ENCODE measurements at places on chromosomes 12 and 14.

DNA sequence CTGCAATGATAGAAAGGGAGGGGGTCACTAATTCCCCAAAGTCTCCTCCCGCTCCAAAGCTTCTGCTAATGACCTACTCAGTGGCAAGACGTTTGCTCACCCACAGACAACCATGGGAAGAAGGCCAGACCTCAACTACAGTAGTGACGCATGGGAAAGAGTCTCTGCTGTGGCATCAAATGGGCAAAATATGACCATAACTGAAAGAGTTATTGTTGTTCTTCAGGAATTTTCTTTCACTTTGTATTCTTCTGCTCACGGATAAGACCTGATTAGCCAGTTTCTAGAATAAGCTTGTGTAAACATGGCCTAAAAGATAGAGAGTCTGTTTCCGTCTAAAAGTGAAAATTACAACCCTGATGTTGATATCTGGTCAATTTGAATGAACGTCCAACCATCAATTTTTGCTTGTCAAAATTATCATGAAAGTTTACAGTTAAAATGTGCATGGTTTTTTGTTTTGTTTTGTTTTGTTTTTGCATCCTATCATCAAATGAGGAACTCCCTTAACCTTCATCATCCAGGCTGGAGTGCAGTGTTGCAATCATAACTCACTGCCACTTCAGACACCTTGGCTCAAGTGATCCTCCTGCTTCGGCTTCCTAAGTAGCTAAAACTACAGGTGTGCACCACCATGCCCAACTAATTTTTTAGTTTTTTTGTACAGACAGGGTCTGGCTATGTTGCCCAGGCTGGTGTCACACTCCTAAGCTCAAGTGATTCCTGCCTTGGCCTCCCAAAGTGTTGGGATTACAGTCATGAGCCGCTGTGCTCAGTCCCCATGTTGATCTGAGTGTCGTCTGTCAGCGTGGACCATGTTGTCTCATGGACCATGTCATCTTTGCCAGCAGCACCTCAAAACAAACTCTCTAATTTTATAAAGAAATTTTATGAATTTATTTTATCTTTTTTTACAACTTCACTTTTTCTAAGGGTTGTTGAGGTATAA is 7.0 kb downstream of the KRT6B start:
- H3K27ac ChIP-seq, result no peak overlapping the region
- no peak for DNase-seq

- H3K27me3 ChIP-seq, result peaks cover 3% of the 10 kb centered on the region
- peaks cover 1% of the 10 kb centered on the region for H3K4me1 ChIP-seq
- no peak overlapping the region for H3K4me3 ChIP-seq
- peaks cover 10% of the 10 kb centered on the region for H3K36me3 ChIP-seq
- DNase-seq, result no peak
These were observed 84.0 kb downstream of the BEGAIN start for GRCh38 chr14:100503251-100503650.

DNA sequence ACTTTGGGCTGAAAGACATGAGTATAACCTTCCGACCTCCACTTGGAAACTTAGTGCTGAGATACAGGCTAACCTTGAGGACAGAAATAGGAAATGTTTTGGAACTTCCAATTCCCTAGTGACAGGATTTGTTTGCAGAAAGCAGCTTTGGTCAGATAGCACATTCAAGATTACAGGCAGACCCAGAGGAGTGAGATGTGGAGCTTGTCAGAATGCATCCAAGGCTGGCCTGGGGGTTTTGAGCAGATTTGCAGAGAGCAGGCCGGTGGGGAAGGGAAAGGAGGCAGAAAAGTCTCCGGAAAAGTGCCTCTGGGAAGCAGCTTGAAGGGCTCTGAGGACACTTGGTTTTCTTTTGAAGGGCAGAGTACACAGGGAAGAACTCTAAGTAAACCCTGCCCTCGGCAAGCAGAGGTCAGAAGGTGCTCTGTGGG is 180.3 kb downstream of the ETV6 start:
- H3K4me1 ChIP-seq, result peaks cover 22% of the 10 kb centered on the region
- no peaks in the 10 kb centered on the region for H3K36me3 ChIP-seq
- no peaks in the 10 kb centered on the region for H3K27me3 ChIP-seq
- DNase-seq, result no peak
- H3K27ac ChIP-seq, result no peak overlapping the region

DNA sequence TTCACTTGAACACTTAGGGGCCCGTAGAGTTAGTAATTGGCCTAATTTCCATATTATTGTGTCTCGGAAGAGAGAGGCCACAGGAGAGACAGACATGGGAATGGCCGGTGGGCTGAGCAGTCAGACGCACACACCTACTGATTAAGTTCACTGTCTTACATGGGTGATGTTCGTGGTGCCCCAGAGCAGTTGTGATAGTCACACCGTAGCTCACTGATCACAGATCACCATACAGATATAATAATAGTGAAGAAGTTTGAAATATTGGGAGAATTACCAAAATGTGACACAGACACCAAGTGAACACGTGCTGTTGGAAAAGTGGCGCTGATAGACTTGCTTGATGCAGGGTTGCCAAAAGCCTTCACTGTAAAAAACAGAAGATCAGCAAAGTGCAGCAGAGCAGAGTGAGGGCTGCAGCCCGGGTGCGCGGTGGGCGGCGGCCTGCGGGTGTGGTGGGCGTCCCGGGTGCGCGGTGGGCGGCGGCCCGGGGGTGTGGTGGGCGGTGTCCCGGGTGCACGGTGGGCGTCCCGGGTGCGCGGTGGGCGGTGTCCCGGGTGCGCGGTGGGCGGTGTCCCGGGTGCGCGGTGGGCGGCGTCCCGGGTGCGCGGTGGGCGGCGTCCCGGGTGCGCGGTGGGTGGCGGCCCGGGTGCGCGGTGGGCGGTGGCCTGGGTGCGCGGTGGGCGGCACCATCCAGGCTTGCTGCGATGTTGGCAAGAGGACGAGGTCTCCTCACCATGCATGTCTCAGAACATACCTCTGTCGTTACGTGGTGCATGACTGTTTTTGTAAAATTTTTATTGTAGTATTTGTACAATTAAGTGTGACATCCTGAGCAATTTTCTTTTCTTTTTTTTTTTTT is 34.3 kb upstream of the TEX22 start:
- H3K4me1 ChIP-seq, result peaks cover 5% of the 10 kb centered on the region
- H3K27me3 ChIP-seq, result peaks cover 11% of the 10 kb centered on the region
- DNase-seq, result peak; percentile 58
- peaks cover 8% of the 10 kb centered on the region for H3K36me3 ChIP-seq
- H3K27ac ChIP-seq, result no peak overlapping the region
- H3K4me3 ChIP-seq, result peak overlapping the region; percentile 42

DNA sequence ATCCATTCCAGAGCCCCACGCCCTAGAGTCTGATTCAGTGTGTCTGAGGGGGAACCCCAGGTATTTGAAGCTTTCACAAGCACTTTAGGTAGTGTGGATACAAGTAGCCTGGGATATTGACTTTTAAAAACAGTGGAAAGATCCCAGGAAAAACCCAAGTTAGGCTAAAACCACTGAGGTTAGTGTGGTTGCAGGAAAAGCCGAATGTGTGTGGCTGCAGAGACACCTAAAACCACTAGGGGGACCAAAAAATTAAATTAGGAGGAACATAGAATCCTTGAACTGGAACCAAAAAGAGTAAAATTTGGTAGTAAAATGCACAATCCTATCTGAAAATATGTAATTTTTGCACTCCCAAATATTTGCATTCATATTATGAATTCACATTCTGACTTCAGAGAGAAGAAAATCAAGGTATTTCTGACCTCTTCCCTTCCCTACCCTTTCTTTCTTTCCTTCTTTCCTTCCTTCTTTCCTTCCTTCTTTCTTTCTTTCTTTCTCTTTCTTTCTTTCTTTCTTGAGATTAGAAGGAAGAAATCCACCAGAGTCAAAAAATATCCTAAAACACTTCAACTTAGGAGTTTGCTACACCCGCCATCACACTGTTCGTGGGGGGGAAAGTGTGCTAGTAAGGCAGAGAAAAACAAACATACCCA is 37.8 kb downstream of the SLCO1A2 start:
- no peaks in the 10 kb centered on the region for H3K4me1 ChIP-seq
- no peaks in the 10 kb centered on the region for H3K36me3 ChIP-seq
- H3K27ac ChIP-seq, result no peak overlapping the region
- H3K4me3 ChIP-seq, result no peak overlapping the region
- no peaks in the 10 kb centered on the region for H3K27me3 ChIP-seq

GRCh38 chr12:33529031-33529430 is 89.4 kb upstream of the SYT10 start:
- H3K27me3 ChIP-seq, result peaks cover 2% of the 10 kb centered on the region
- H3K27ac ChIP-seq, result no peak overlapping the region
- DNase-seq, result no peak

DNA sequence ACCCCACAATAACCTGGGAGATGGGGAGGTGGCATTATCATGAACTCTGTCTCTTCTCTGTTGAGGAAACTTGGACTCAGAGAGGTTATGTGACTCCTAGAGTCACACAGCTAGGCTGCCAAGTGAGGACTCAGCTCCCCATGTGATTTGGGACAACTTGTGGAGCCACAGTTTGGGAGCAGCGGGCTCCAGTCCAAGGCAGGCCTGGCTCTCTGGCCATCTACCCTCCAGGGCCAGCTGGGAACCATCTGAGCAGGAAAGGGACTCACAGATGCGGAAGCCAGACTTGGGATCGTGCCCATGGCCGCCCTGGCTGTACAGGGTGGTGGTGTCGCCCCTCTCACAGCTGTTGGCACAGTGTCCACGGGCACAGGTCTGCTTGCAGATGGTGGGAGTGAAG is 59.1 kb downstream of the ISCA2 start:
- no peaks in the 10 kb centered on the region for H3K4me1 ChIP-seq
- no peak overlapping the region for H3K4me3 ChIP-seq
- no peak for DNase-seq
- H3K27me3 ChIP-seq, result peaks cover 7% of the 10 kb centered on the region
- no peak overlapping the region for H3K27ac ChIP-seq

GRCh38 chr14:92626041-92626440 is 112.5 kb downstream of the RIN3 start:
- H3K27ac ChIP-seq, result no peak overlapping the region
- no peak for DNase-seq
- H3K4me1 ChIP-seq, result no peaks in the 10 kb centered on the region
- peaks cover 3% of the 10 kb centered on the region for H3K27me3 ChIP-seq

- H3K27me3 ChIP-seq, result peaks cover 5% of the 10 kb centered on the region
- H3K27ac ChIP-seq, result no peak overlapping the region
- peaks cover 34% of the 10 kb centered on the region for H3K4me1 ChIP-seq
- DNase-seq, result no peak
- H3K36me3 ChIP-seq, result peaks cover 40% of the 10 kb centered on the region
These were observed 76.6 kb downstream of the ZNF664 start for GRCh38 chr12:124049451-124050094.

- H3K4me1 ChIP-seq, result peaks cover 2% of the 10 kb centered on the region
- no peak for DNase-seq
- H3K27me3 ChIP-seq, result no peaks in the 10 kb centered on the region
- no peak overlapping the region for H3K27ac ChIP-seq
- H3K4me3 ChIP-seq, result no peak overlapping the region
These were observed 52.2 kb downstream of the FAR2 start for GRCh38 chr12:29201296-29201695.

- peaks cover 23% of the 10 kb centered on the region for H3K27me3 ChIP-seq
- H3K27ac ChIP-seq, result no peak overlapping the region
- peaks cover 8% of the 10 kb centered on the region for H3K4me1 ChIP-seq
- H3K4me3 ChIP-seq, result no peak overlapping the region
These were observed 5.1 kb downstream of the ADCY4 start for GRCh38 chr14:24329736-24330135.

DNA sequence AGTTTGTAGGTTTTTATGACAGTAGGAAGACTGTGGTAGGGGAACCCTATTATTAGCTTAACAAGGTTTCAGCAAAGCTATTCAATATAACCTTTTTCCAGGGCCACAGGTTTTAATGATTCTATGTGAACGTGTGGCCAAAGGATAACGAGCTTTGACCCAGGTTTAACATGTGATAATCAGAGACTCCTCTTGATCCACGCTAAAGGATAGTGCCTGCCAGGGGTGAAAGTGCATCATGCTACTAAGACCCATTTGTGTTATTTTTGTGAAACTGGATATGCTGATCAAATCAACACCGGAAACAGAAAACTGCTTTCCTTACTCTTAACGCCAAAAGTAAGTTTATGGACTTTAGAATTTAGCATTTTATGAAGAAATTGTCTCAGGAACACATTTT is 909 bp upstream of the TAOK3 start:
- peaks cover 4% of the 10 kb centered on the region for H3K4me1 ChIP-seq
- peak overlapping the region; percentile 89 for H3K4me3 ChIP-seq
- peaks cover 6% of the 10 kb centered on the region for H3K27me3 ChIP-seq
- no peak for DNase-seq
- H3K36me3 ChIP-seq, result no peaks in the 10 kb centered on the region

GRCh38 chr12:2384533-2385351 is 332.0 kb downstream of the CACNA1C start:
- no peak for DNase-seq
- no peak overlapping the region for H3K27ac ChIP-seq
- peaks cover 27% of the 10 kb centered on the region for H3K4me1 ChIP-seq
- no peaks in the 10 kb centered on the region for H3K36me3 ChIP-seq

DNA sequence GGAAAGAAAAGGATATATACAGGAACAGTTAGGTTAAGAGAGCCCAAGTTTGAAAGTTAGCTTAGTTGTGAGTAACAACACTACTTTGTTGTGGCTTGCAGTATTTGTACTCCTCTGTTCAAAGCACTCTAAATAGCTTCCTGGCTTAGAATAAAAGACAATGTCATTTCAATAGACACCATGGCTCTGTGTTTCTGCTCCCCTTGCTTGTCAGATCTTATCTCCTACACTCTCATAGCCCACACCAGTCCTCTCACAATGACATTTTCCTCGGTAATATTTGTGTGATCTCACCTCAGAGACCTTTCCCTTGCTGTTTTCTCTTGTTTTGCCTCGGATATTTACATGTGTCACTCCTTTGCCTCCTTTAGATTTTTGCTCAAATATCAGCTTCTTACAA is 418.4 kb downstream of the MDGA2 start:
- H3K4me1 ChIP-seq, result no peaks in the 10 kb centered on the region
- H3K4me3 ChIP-seq, result no peak overlapping the region
- H3K27me3 ChIP-seq, result peaks cover 2% of the 10 kb centered on the region
- DNase-seq, result no peak
- no peak overlapping the region for H3K27ac ChIP-seq

DNA sequence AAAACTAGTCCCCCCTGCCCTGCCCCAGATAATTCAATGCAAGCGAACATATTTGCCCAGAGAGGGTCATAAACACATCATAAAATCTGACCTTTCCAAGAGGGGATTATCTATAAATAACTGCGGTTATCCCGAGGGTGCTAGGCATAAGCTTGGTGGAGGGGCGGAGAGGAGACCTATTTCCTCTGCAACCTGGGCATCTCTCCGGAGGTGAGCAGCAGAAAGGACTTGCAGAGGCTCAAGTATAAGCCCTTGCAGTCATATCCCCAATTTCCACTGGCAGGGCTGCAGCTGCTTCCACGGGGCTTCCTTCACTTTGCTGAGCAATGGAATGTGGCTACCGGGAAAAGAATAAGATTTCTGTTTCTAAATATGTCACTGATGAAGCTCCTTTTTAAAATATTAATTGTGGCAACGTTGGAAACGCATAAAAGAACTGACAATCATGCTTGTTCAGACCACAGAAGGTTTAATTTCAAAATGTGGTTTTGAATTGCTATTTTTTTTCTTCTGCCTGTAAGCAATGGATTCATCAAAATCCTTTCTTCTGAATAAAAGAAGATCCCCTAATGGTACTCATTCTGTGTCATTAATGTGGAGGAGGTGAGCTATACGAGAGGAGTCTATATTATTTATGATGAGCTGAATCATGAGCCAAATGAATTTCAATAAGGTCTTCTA is 268.9 kb upstream of the ATP2B1 start:
- H3K4me1 ChIP-seq, result peaks cover 7% of the 10 kb centered on the region
- H3K27me3 ChIP-seq, result no peaks in the 10 kb centered on the region
- DNase-seq, result no peak
- no peak overlapping the region for H3K4me3 ChIP-seq

All from glutamatergic neuron (in vitro differentiated cells).